ENCODE measurements at places on chromosomes 4 and X. TPM values are rescaled to one million over a fixed set of nuclear protein-coding genes. Genes with fewer than 3 reads are reported as not detected.

OPHN1 gene
- total RNA-seq = 0.12 TPM

DNA sequence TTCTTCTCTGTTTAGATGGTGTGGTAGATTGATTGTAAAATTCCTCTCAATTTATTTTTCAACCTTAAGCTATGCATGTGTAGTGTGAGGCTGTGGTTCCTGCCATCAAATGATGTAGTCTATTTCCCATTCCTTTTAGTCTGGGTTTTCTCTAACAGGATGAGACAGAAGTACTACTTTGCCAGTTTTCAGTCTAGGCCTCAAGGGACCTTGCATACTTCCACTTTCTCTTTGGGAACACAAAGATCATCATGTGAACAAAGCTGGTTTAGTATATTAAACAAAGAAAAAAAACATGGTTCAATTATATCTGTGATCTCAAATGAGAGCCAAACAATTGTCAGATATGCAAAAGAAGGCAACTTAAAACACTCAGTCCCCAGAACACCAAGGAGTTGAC, 1284.0 kb downstream of the RAPGEF2 start:
- no peak for DNase-seq

NAA11 gene
- not detected for total RNA-seq

SERTM2 gene
- total RNA-seq = not detected

DNA sequence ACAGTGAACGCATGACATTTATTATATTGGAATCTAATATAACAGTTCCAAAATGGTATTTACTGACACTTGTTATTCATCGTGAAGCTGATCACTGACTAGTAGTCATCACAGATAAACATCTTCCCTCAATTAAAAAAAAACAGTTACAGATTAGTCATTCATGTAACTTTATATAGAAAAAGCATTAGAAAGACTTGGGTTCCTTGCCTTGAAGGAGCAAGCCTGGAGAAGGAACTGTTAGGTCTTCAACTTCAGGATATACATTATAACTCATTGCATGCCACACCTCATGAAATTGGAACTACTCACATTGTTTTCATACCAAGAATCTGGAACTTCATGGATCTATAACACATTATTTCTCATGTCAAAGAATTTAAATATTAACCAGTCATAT, 317.7 kb downstream of the CCSER1 start:
- no peak for DNase-seq

GRCh38 chr4:48228949-48229348, 40.7 kb downstream of the TEC start:
- no peak for DNase-seq

DNA sequence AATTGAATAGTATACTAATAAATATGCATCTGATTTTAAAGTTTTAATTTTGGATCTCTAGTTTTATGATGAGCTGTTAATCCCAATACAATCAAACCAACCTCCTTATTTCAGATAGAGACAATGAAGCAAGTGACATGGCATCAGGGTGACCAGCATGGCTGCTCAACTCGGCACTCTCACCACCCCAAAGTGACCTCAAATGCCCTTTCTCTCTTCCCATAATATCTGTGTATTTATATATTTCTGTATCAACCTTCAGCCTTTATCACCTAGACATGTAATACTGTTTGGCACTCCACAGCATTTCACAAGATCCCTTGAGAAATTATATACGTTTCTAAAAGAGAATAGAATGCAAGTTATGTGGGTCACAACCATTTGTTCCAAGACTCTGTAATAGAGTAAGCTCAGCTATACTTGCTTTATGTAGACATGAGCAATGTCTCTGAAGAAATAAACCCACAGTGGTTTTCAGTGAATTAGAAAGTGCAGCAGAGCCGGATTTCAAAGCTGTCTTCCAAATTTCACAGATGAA, 1623.2 kb upstream of the PABPC4L start:
- no peak for DNase-seq

- no peak for DNase-seq
Measured at GRCh38 chrX:12824944-12825343, 33.7 kb downstream of the PRPS2 start.

FGF13 gene
- total RNA-seq = not detected

- no peak for DNase-seq
Measured at GRCh38 chr4:25190407-25190806, 30.2 kb upstream of the SEPSECS start.

DNA sequence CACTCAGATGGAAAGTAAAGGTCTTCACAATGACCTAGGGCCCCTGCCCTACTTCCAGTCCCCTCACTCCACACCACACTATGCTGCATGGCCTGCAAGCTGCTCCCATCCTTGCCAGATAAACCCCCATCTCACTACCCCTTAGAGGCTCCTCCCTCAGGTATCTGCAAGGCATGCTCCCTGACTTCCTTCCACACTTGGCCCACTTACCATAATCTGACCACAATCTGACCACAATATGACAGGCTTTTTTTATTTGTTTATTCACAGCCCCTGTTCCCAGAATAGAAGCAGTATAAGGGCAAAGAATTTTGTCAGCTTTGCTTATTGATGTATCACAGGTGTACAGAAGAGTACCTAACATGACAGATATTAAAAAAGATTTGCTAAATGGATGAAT, 124.7 kb downstream of the CAMK2D start:
- peak; percentile 14 for DNase-seq

DUX4 gene
- not detected for total RNA-seq

DNA sequence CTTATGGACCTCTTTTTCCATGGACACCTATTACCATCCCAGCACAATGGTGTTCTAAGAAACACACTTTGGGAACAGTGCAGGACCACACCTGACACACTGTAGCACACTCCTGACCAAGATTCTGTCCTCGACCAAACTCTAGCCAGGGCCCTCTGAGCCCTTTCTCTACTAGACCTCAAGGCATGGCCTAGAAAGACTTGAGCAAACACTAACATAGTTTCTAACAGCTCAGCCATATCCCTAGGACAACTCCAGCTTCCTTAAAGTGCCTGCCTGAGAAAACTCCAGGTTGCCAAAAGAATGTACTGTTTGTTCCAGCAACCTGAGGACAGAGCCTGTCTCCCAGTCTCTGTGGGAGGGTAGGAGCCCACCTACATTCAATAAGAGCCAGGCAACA, 48.3 kb downstream of the QDPR start:
- DNase-seq = no peak

DNA sequence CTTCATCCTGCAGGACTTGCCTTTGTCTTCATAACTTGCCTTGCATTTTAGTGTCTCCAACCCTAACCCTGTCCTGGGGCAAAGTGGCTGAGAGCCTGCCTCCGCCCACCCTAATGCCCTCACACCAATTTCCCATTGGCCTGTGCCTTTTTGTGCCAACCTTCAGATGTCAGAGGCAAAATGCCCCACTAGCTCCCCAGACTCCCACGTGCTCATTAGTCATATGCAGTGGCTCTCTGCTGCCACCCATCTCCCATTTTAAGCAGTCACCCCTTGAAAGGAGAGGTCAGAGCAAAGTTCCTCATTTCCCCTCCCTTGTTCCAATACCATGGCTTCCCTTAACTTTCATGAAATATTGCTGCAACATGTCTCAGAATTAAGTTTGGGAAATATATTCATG, 74.8 kb upstream of the PASD1 start:
- DNase-seq = peak; percentile 2

DNA sequence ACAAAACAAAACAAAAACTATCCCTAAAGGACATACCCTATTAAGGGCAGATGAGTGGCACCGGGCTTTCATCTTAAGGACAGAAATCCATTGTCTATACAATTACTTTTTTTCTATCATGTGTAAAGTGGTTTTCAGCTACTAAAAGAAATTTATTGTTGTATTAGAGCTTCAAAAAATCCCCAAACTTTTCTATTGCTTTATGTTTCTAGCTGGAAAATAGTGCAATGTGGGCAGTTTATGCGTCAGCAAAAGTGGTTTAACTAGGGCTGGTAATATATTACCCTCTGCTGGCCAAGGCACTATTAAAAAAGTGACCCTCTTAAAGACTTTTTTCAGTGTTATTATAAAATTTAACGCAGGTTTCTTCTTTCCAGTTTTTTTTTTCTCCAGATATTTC, 15.5 kb upstream of the GPR82 start:
- DNase-seq = no peak

GRCh38 chrX:97267396-97268181, 383.9 kb downstream of the RPA4 start:
- no peak for DNase-seq

DNA sequence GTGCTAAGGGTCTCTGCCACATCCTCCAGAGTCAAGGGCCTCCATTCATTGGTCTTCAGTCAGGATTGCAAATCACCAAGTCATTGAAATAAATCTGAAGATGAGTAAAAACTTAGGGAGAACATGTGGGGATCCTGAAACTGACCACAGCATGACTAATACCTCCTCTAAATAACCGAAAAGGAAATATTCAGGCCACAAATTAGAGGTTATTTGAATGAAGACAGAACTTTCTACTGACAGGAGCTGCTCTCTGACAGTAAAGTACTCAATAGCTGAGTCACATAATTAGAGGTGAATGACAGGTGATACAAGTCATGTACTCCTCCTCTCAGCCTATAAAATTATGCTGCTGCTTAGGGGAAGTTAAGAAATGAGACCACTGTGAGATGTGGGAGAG, 240.2 kb upstream of the F9 start:
- DNase-seq = no peak

DNA sequence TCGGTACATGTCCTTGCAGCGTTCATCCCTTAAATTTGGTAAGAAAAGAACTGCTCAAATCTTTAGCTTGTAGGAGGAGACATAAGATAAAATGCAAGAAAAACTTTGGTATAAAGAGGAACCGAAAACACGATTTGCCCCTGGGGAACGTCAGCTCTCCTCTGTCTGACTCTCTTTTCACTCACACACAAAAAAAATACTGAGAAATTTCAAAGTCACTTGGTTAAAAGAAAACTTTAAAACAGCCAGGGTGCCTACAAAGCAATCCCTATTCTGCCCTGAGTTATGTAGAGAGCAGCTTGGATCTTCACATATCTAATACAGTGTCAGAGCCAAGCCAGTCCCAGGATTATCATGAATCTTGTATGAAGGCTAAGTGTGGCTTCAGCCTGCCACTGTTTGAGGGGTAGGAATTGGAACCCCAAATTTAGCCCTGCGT, 248.5 kb upstream of the CXXC4 start:
- no peak for DNase-seq

FAM193A gene
- 36.5 TPM for total RNA-seq

- DNase-seq = no peak
Measured at GRCh38 chr4:141912831-141913230, 276.4 kb downstream of the IL15 start.

EXOC1L gene
- total RNA-seq = not detected

GRCh38 chrX:136192135-136192534, 44.8 kb downstream of the FHL1 start:
- no peak for DNase-seq

- DNase-seq = no peak
Measured at GRCh38 chr4:186733778-186734177, 10.1 kb upstream of the FAT1 start.

PPP4R3C gene
- total RNA-seq = not detected

DNA sequence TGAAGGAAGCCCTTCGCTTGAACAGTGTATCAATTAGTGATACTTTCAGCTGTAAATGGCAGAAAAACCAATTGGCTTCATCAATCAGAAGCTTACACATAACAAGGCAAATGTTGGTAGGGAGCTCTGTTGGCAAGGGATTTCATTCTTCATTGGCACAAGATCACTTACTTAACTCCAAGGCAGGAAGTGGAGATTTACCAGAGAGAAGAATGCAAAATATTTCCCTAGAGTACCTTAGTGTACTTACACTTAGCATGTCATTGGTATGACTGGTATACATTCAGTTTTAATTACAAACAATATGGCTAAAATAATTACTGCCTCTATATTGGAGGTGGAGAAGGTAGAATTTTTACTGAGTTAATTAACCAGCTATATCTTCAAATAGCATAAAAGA, 545.0 kb downstream of the GABRG1 start:
- no peak for DNase-seq

DNA sequence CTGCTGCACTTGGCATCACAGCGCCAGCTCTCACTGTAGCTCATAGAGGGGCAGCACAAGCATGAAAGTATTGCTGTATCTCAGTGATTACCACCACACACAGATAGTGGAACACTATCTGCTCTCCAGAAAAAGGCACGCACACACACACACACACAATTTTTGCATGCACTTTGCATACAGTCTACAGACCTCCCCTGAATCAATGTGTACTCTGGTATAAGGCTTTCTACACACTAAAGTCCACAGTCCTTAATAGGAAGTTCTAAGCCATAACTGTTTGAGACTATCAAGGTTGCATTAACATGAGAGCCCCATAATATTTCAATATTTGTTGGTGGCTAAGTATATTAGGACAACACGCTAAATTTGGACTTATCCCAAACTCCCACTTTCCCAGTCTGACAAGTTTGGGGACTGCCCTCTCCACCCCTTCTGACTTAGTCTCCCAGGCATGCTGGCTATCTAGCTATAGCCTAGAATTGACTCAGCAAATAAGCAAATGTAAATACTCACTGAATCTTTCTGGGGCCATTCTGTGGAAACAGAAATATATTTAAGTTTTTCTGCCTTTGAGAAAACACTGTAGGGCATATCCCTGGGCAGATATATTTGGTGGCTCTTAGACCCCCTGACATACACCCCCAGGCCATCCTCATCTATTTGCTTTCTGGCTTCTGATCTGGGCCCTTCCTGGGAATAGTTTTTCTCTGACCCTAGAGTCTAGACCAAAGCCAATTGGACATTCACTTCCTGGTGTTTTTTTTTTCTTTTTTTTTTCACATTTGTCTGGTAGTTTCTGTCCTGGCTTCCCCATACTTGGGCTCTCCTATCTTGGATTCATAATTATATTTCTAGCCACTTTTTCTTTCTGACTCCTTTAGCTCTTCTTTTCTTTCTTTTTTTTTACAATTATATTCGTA, 36.4 kb upstream of the CT47C1 start:
- DNase-seq = no peak

PRRG3 gene
- not detected for total RNA-seq

DNA sequence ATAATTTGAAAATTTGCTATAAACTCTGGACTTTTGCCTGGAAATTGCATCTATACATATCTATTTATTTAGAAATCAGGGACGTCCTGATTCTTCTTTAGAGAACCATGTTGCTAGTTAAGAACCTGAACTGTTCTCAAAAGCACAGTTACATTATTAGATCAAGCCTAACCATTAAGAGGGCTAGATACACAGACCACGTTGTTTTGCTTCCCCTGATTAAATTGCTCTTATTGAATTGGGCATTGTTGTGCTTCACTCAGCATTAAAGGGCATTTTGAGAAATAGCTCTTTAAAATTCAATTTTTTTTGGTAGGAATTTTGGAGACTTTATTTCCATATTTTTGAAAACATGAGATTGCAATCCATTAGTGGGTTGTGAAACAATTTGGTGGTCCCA, 44.4 kb downstream of the FIP1L1 start:
- no peak for DNase-seq

DNA sequence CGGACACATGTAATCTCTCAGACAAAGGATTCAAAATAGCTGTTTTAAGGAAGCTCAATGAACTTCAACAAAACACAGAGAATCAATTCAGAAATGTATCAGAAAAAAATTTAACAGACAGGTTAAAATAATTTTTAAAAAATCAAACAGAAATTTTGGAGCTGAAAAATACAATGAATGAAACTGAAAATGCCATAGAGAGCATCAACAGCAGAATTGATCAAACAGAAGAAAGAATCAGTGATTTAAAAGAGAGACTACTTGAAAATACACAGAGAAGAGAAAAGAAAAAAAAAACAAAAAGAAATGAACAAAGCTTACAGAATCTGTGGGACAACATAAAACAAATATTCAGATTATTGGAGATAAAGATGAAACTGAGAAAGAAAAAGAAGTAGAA, 118.8 kb upstream of the GYPA start:
- no peak for DNase-seq

Measured in activated T-cell treated with anti-CD3 and anti-CD28 coated beads, Interleukin-2, amount 50 U/mL, for 72 hours (primary cell).